ENCODE measurements at places on chromosomes 4 and X.
A peak's percentile ranks its signal among the peaks of the same experiment; 100 is the strongest.

DNA sequence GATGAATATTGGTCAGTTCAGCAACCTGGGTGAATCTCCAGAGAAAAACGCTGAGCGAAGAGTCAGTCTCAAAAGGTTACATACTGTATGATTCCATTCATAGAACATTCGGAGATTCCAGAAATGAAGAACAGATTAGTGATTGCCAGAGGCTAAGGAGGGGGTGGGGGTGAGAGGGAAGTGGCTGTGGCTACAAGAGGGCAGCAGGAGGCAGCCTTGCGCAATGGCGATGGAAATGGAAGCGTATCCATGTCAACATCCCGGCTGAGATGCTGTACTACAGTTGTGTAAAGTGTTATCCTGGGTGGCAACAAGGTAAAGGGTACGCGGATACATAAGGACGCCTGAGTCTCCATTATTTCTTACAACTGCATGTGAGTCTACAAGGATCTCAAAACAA, 18.0 kb downstream of the LYAR start:
- DNase-seq: no peak

- DNase-seq: peak; percentile 93
Observed at GRCh38 chr4:159102622-159103383, at the start of gene RAPGEF2. TSS of gene RAPGEF2 (plus strand) at chr4:159103079. CDS start at chr4:159104163, 1,084 bp downstream.

DNA sequence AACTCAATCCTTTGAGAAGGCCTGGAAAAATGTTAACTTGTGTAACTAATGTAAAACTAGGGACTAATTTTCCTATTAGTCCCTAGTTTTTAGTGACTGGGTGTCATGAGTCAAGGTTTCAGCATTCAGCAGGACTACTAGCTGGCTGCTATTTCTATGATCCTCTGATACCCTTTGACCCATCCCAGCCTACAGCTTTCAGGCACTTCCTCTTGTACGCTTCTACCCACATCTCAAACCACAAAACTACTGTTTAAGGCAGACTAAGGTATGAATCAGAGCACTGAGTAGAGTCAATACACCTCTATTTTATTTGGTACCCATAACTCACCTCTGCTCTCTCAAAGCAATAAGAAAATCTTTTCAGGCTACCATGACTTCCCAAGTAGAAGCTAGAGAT, 809.6 kb downstream of the PDHA2 start:
- DNase-seq: no peak

- no peak for DNase-seq
Observed at GRCh38 chr4:2745516-2745915, 10.6 kb downstream of the TNIP2 start.

- no peak for DNase-seq
Observed at GRCh38 chr4:162645381-162645780, 481.6 kb upstream of the FSTL5 start.

- DNase-seq: no peak
Observed at GRCh38 chr4:128658214-128658631, 151.3 kb upstream of the JADE1 start.

- DNase-seq: no peak
Observed at GRCh38 chr4:735583-735982, 30.0 kb downstream of the PCGF3 start.

GRCh38 chrX:53605004-53605403, 81.5 kb downstream of the HUWE1 start:
- no peak for DNase-seq

DNA sequence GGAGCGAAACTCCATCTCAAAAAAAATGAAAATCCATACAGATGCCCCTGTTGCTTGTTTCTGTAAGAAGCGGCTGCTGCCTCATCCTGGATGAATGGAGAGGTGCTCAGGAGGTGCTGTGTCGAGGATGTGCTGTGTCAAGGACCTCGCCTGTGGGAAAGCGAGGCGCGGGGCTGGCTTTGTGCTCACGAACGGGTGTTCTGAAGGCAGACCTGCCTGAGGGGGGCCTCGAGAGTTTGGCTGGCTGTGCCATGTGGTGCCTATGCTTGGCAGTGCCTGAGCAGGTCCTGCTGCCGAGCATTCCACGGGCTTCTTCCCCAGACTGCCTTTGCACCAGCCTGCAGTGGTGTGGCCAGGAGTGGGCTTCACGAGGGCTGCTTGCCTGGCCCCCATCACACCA, 61.5 kb downstream of the NSD2 start:
- no peak for DNase-seq

GRCh38 chr4:173128199-173128890, 40.3 kb upstream of the GALNT7 start:
- DNase-seq: no peak

DNA sequence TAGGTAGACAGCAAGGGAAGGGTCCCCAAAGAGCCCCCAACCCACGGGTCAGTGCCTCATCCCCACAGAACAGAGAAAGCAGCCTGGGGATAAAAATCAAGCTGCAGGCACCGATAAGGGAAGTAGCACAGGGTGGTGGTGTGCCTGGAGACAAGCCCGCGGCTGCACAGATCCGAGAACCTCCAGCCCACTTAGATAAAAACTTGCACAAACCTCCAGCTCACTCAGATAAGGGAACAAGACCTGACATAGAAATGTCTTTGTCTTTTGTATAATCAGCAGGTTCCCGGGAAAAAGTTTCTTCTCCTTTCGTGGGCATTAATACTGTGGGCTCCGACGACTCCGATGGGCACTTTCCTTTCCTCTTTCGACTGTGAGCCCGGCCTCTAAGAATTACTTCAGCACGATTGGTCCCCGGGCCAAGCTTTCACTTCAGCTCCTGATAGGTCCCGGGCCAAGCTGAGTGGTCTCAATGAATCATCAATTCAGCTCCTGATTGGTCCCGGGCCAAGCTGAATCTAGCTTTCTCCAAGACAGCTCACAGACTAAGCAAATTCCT, 32.4 kb downstream of the PRDX4 start:
- no peak for DNase-seq

DNA sequence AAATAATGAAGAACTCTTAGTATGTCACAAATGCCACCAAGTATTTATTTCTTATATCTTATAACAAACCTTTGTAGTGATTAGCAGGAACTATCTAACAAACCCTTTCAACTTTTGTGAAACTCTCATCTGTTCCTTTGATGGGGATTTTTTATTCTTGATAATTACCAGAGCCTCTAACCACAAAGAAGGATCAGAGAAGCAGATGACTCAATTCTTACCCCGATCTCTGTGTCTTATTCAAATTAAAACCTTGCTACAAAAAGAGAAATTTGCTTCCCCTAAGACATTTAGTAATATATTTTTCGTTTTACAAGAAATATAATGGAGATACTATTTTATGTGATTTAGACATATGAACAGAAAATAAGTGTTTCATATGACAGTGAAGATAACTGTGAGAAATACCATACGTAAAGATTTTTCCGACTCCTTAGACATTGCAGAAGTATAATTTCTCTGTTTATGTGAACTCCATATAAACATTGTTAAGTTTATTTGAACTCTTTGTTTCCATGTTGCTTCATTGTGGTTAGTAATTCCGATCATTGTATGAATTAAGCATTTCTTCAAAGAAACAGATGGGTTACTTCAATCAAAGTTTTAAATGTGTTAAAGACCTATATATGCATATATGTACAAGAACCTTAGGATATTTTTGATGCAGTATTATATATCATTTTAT, 205.4 kb downstream of the CFAP299 start:
- no peak for DNase-seq

DNA sequence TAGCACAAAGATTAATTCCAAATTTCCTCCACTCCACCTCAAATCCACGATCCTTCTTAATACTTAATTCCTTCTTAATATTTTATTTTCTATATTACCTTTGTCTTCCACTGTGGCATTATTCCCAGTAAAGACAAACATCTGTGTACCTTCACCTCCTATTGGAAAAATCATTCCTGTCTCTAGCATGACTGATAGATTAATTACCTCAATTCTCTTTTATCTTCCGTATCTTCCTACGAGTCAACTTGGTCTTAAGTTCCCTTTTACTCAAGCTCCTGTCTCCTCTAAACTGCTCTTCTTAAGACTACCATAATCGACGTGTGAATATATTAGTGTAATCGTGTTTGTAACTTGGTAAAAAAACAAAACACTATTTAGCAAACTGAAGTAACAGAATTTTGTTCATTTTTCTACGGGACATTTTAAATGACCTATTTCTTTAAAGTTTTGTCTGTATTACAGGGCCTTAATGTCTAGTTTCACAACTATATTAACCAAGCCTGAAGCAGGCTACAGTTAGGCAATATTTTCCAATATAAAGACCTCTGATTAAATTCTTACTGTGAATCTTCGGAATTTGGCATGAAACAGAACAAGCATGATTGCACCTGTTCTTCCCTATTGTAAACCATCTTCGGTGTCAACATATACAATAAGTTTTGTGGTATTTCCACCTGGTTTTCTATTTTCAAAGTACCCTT, 1.1 kb upstream of the USP38 start:
- DNase-seq: no peak

DNA sequence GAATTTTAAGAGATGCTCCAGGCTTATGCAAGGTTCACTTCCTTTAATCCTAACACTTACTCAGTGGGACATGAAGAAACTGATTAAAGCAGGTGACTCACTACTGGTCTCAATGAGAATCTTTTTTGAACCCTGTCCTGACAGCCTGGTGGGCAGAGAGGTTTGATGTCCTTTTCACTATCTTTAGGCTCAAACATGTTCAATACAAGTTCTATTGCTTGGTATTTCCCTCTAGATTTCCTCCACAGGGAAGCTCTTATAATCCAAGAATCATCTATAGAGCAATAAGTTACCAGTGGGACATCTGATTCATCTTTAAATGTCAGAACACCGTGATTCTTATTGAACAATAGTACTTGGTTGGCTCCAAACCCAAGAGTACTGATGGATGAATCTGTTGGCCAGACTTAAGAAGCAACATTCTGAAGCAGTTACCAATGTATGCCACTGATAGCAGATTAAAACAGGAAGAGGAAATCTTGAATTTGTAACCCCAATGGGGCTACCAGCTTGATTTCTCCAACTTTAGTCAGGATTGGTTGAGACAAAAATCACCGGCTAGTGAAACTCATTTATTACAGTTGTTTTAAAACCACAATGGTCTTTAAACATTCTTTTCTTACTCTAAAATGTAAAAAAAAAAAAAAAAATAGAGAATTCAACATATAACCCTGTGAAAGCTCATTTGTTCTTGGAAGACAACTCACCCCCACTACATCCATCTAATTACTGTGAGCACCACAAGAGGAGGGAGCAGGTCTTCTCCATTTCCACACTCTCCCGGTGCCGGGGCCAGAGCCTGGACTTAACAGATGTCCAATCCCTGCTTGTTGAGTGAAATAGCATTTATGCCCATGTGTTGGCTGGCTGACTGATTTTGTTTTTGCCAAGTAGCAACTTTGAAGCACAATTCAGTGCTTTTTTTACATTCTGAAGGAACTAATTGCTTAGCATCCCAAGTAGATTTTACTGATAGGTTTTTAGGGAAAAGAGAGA, 43.3 kb downstream of the FGFBP1 start:
- DNase-seq: no peak

DNA sequence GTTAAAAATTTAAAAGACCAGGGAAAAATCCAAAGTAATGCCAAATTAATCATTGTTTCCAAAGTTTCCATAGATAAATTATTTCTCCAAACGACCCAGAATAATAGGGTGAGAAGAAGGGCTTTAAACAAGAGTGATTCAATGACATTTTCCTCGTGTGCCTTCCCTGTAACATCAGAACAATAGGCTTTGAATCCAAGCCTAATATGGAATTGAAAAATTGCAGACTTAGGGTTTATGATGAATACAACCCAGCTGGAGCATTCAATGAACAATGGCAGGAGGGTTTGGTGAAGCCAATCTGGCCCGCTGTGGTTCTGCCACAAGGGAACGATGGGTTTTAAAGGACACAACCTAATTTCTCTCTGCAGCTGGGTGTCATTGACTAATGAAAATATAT, 94.2 kb downstream of the CBLL2 start:
- no peak for DNase-seq

All from left hindlimb (tissue), 1 donor.